ENCODE measurements at places on chromosomes 3 and 15.

DNA sequence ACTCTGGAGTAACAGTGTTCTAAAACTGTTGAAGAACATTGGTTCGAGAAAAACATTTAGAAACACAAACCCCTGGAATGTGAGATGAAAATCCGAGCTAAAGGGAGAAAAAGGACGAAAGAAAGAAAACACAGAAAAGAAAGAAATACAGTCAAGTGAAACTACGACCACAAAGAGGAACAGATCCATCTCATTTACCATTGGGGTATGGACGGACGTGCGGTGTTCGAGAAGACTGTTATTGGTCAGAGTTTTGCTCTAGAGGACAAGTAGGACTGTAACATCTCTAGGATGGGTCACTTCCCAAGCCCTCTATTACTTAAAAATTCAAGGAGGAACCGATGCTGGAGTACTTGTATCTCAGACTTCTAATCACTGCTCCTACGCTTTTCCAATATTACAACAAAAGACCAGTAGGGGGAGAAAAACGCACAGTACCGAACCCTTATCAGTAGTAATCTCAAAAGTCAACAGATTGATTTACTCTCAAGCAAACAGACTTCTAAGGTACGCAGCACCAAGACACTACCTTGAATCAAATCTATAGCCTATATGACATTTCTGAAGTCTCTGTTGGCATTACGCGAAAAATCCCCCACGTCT, 1.1 kb upstream of the PIK3CA start:
- no peak for DNase-seq

DNA sequence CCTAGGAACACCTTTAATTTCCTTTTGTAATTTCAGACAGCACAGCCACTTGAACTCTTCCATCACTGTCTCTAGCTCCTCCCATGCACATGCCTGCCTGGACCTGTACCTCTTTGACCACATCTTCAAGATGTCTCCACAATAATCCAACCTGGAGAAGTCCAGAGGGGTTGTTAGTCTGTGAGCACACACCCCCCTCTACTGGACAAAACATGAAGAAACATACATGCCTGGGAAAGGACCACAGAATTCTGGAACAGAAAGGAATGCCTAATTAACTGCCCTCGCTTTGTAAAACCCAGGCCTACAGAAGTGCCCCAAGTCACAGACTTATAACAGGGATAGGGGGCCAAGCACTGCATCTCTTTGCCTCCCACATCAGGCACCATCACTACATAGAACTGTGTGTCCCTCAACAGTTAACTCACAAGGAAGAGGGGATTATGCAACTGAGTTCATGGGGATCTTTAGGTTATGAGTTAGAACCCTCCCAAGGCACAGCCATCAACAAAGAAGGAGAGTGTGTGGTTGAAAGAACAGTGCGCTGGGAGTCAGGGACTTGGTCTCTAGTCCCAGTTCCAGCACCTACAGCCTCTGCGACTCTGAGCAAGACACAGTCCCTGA, 61.7 kb downstream of the FMN1 start:
- no peak for DNase-seq

DNA sequence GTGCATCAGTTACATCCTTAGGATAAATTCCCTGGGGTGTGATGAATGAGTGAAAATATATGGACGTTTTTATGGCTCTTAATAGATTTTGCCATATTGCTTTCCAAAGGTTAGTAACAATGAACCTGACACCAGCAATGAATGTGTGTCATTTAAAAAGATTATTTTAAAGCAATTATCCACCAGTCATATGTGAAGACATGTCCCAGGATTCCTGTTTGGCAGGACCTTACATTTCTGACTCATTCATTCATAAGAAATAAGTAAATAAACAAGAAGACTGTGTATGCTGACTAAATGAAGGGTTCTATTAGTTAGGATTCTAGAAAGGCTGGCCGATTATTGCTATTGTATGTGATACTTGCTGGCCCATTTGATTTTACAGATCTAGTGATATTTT, 201.5 kb downstream of the SOX2 start:
- no peak for DNase-seq

DNA sequence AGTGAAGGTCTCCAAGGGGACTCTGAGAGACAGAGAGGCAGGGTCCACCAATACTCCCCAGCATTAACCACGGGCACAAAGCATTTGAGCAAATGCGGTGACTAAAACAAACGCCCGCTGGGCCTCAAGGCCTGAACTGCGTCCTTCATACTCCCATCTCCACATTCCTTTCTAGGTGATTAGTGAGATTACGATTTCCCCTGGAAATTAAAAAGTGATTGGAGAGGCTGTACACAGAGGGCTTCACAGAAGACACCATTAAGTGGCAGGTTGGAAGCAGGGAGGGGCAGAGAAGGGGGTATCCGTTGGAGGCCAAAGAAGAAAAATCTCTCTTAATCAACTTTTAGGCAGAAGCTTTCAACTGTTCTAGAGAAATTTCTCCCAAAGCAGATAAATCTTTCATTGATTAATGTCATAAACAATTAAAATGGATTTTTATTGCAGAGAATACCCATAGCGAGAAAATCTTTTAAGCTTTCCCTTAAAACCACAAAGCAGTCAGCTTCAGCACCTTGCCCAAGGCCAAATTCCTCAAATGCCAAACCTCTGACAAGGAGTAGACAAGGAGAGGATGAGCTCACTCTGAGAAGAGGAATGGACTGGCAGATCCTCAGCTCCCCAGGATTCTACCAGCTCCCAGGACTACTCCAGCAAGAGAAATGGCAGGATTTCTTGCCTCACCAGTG, 38.2 kb downstream of the MB21D2 start:
- DNase-seq, result no peak

DNA sequence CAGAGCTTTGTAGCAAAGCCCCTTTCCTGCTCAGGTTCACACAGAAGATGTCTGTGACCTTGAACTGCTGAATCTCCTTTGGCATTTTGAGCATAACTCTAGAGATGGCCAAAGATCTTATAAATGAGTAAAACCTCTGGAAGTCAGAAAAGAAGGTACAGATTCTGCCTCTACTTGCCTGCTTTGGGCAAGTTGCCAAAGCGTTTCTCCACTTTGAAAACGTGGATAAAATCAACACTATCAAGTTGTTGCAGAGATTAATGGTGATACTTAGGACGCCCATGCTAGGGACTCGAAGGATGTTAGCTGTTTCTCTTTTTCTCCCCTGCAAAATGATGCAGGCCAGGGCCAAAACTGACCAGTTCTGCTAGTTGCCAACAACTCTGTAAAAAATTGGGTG, 68.0 kb upstream of the CMTM7 start:
- no peak for DNase-seq

DNA sequence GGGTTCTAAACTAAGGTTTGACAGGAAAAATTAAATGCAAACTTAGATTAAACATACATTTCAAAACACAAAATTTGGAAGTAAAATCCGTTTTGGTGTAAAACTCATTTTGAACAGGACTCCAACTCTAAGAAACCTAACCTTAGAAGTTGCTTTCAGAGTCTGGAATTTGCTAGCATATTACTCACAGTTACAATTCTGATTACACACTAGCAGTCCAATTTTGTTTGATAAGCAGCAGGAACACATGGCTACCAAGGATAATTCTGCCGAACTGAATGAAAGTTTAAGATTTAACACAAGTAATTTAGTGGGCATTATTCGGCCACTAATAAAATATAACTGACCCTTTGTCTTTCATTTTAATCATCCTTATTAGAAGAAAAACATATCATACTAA, 49.6 kb downstream of the FRMD5 start:
- no peak for DNase-seq

GRCh38 chr3:71784914-71785531, at the start of gene PROK2:
PROK2 (minus strand) TSS chr3:71785148; CDS start chr3:71785052, 96 bp downstream.
- no peak for DNase-seq

Measured in stimulated activated CD4-positive, alpha-beta T cell treated with anti-CD3 and anti-CD28 coated beads, TNF-alpha, amount 100 ng/mL, for 48 hours (primary cell).